A549 treated with CORT108297 at 1 μM for 4 hours (cell line): ENCODE measurements at places on chromosomes 2 and 18. TPM values are rescaled to one million over a fixed set of nuclear protein-coding genes. Genes with fewer than 3 reads are reported as not detected.

Gene TMEM169
- 0.18 to 0.42 TPM (median 0.34 TPM) in 5 replicates for total RNA-seq

Gene ANKRD30B
- 0.02 to 0.03 TPM (median 0.02 TPM) in 3 of 5 replicates, not detected in the others for total RNA-seq

Gene GTF3C2
- total RNA-seq, result 58.8 to 66.8 TPM (median 60.2 TPM) in 5 replicates

Gene PCBP1
- total RNA-seq, result 398 to 441 TPM (median 431 TPM) in 5 replicates

Gene POTEC
- not detected in 5 replicates for total RNA-seq

Gene SERPINB13
- total RNA-seq, result not detected in 5 replicates

Gene TRIB2
- 0.31 to 0.50 TPM (median 0.37 TPM) in 5 replicates for total RNA-seq

Gene CELF4
- 0.06 to 0.10 TPM in 2 of 5 replicates, not detected in the others for total RNA-seq

Gene FEV
- not detected in 5 replicates for total RNA-seq

Gene LCT
- 0.03 to 0.06 TPM (median 0.03 TPM) in 4 of 5 replicates, not detected in the other for total RNA-seq

Gene FLACC1
- 0.09 to 0.31 TPM (median 0.18 TPM) in 4 of 5 replicates, not detected in the other for total RNA-seq

Gene ELOA2
- total RNA-seq, result not detected in 5 replicates

Gene OR6B2
- total RNA-seq, result not detected in 5 replicates
